Fibroblast of skin of right quadriceps (primary cell): ENCODE measurements at places on chromosomes 7 and 10.

DNA sequence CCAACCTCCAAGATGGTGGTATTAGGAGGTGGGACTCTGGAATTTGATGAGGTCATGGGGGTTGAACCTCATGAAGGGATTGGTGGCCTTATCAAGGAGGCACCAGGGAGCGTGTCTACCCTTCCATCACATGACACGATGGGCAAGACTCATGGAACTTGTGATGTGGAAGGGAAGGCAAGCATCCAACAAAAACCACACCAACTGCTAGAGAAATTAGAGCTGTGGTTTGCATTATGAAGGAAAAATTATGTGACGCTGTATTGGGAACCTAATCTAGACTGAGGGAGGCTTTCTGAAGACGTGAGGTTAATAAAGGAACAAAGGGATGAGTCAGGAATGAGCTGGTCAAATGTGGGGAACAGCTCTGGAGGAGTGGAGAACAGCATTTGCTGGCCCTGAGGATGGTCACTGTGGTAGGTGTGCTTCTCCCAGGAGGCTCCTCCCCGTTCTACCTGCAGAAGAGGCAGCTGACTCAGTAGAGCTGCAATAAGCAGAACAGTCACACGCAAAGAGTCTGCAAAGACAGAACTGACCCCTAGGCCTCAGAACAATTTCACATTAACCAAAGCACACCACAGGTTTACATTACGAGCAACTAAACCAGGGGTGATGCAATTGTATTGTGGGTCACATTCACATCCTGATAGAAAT is 236.6 kb upstream of the GRB10 start:
- DNase-seq: peak; percentile 87

GRCh38 chr7:42624471-42624870 is 287.4 kb downstream of the C7orf25 start:
- DNase-seq: peak; percentile 42

GRCh38 chr10:70324339-70324861 is 40.6 kb upstream of the NPFFR1 start:
- DNase-seq: no peak

GRCh38 chr7:130491841-130492522 is at the start of gene MEST:
TSS of gene MEST (plus strand) at chr7:130492085. CDS start at chr7:130492314, 229 bp downstream.
- peak; percentile 55 for DNase-seq

DNA sequence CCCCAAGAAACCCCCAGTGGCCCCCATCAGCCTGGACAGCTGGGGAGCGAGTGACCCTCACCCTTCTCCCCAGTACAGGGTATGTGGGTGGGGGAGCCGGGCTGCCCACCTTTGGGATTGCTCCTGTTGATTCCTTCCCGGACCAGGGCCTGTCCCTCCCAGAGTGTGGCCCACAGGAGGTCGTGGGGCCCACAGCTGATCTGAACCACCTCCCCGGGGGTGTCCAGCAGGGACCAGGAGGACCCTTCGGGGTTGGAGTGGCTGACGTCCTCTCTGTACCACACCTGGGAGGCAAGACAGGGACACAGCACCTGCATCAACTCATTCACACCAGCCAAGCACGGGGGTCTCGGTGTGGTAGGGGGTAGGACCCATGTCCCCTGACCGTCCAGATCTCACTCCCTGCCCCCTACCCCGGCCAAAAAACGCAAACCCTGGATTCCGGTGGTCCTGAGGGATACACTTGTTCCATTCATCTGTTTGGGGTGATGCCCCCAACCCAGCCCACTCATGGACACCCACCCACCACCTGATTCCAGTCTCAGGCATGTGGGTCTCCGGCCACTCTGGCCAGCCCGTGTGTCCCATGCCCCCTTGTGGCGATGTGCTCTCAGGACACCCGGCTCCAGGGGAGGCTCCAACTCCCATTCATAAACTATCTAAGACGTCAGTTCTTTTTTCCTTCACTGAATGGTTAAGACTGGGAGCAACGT is 10.9 kb downstream of the TECPR1 start:
- no peak for DNase-seq

- no peak for DNase-seq
These were observed 19.2 kb downstream of the CFAP70 start for GRCh38 chr10:73339436-73339835.

- no peak for DNase-seq
These were observed 57.5 kb downstream of the FHIP2A start for GRCh38 chr10:114879093-114879492.

- DNase-seq: no peak
These were observed 4.5 kb upstream of the MACROH2A2 start for GRCh38 chr10:70048030-70048723.
